ENCODE measurements at places on chromosomes 1 and 21.
A peak's percentile ranks its signal among the peaks of the same experiment; 100 is the strongest.

DNA sequence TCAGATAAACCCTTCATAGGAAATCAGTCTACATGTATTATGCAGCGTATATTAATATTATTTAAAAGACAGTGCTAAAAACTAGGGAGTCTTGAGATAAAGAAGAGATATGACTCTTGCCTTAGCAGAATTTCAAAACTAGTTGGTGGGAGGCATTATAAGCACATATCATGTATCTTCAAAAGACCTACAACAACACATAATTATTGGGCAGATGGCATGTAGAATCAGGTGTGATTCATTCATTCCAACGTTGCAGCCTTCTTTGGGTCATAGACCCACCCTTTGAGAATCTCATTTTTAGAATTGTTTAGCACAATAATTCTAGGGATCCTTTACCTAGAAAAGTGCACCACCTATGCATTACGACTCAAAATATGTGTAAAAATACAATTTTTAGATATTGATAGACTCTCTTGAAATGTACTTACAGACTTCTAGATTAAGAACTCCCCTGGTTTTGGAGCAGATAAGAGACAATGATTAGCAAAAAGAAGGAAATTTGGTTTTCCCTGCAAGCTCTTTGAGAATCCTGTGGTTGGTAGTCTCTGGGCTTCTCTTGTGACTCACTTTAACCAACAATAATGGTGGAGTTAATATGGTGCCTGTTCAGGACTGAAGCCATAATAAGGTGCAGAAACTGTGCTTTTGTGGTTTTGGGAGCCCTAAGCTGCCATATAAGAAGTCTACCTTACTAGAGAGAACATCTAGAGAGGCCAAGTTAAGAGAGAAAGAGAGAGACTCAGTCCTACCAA is 85.3 kb upstream of the RGS4 start:
- no peak for DNase-seq

DNA sequence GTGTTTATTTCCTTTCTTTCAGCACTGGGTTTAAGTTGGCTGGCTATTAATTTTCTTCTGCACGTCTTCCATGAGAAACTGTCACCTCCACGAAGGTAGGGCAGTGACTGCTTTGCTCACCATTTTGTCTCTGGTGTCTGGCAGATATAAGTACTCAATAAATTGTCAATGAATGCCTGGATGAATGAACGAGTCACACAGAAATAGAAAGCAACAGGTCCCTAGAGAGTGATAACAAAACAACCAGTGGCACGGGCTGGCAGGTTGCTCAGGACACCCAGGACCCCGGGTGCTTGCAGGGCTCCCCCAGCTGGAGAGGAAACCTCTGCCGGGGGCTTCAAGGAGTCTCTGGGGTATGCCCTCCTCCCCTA is 3.2 kb upstream of the MYOC start:
- DNase-seq = no peak

DNA sequence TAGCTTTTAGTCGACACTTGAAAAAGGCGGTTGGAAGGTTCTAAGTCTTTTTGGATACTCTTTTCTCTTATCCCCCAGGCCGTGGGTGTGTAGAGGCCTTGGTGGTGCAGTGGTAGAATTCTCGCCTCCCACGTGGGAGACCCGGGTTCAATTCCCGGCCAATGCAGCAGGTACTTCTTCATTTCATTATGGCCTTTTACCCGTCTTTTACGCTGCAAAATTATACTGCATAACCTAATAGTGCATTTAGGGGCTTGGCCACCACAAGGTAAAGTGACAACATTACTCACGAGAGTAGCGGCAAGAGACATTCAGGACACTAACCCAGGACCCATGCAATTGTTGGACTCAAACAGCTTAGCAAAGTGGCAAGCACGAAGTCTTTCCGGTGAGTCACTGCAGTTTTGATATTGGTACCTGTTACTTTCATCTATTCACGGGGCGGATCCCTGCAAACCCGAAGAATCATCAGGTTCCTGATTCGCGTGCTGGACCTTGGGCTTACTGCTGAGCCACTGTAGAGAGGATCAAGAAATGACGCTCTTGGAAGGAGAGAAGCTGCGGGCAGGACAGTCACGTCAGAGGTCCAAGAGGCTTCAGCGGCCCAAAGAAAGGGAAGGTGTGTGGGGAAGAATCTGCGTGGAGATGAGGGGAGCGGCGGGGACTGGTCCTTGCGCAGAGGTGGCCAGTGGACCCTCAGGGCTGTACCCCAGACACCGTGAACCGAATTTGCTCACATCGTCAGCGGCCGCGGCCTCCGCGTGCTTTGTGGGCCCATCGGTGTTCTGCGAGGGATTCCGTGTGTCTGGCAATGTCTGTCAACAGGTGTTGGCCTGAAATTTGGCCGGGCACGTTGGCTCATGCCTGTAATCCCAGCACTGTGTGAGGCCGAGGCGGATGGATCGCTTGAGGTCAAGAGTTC is 12.9 kb upstream of the RNU1-4 start:
- DNase-seq = peak; percentile 53

- no peak for DNase-seq
These were observed 25.8 kb downstream of the C8B start for GRCh38 chr1:56940039-56940438.

DNA sequence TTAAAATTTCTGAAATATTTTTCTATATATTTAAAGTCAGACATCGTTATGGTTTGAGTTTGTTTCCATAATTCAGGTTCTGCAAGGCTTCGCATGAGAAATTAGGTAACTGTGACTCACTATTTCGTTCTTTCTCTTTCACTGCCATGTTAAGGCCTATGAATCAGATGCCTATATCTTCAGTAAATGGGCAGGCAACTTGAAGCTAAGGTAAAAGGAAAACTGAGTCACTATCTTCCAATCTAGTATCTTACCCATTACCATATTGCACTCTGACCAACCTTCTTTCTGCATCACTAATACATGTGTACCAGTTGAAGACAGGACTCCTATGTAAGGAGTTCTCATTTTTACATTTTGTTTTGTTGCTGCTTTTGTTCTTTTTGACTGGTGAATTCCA is 37.8 kb downstream of the PYHIN1 start:
- DNase-seq = no peak

- DNase-seq = no peak
These were observed 150.1 kb upstream of the RUNX1 start for GRCh38 chr21:35198982-35199732.

- DNase-seq = no peak
These were observed 159.0 kb upstream of the ZNHIT6 start for GRCh38 chr1:85867189-85867588.

DNA sequence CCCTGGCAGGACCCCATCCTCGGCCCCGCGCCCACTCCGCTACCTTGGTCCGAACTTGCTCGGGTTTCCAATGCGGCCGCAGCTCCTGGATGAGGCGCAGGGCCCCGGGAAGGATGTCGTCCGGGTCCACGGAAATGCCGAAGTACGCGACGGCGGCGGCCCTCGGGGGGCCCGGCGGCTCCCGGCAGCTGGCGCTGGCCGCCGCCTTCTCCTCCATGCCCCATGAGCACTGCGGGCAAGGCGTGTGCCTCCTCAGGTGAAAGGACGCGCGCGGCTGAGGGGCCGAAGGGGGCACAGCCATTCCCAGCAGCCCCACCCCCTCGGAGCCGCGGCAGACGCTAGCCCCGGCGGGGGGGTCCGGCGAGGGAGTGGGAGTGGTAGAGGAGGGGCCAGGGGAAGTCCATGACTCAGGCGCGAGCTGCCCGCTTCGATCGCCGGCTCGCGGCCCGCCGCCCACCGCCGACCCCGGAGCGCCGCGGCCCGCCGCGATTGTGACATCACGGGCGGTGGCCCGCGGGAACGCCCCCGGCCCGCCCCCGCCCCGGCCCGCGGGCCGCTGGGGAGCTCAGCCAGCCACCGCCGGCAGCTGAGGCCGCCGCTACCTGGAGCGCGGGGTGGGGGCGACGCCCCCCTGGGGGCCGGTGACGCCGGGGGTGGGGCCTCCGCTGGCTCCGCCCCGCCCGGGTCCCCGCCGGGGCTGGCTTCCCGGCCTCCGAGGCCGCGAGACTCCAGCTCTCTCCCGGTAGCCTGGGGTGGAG is at the start of gene ETNK2:
ETNK2 (minus strand) TSS at position 493 of the 758 bp plus-strand sequence; CDS start at position 301, 192 bp downstream.
- no peak for DNase-seq

DNA sequence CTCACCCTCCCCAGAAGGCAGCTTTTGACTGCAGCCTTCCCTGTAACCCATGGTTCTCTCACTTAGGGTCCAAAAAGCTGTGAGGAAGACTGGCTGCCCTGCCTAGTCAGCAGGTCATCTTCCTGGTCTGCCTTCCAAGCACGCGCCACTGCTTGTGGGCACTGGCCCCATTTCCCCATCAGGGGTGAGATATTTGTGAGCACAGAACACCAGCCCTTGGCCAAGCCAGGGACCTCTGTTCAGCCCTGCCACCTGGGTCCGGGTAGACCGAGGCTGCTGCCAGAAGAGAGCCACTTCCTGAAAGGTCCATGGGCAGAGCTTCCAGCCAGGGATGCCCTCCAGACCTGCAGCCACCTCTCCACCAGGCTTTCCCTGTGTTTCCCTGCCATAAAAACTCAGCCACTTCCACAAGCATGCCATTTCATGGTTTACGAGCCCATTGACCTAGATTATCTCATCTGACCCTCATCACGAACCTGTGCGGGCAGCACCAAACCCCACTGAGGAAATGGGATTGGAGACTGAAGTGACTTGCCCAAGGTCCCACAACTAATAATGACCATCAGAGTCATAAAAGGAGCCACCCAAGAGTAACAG is 40.5 kb downstream of the GLIS1 start:
- no peak for DNase-seq

DNA sequence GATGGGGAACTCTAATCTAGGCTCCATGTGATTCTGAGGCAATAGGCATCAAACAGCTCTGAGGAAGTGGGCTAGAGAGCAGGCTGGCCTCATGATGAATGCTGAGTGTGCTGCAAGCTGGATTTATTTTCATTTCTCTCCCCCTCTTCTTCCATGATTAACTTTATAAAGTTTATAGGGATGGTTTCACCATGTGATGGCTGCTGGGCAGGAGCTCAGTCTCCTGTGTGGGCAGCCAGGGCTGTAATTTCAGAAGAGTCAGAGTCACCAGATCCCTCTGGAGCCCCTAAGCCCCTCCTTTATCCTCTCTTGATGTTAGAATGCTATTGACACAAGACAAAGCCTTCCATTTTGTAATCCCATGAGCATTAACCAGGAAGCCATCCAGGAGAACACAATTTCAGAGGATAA is 143.6 kb downstream of the CNIH3 start:
- no peak for DNase-seq

DNA sequence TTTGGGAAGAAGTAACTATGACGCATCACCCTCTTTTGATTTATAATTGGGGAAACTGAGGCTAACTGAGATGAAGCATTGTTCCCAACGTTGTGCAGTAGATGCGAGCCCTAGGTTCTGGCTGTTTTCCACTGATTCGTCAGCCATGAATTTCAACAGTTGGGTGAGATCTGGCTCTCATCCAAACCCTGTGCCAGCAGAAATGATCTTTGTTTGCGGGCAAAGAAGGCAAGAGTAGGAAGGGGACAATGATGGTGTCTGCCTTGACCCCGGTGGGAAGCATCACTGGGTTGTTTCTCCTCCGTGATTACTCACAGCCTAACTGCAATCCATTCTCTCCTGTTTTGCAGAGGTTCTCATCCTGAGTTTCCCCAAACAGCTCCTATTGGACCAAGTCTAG is 142.3 kb downstream of the MIS18A start:
- DNase-seq = no peak

- DNase-seq = no peak
These were observed 103.3 kb downstream of the GDAP2 start for GRCh38 chr1:117826119-117826518.

- DNase-seq = no peak
These were observed 108.7 kb upstream of the COL6A1 start for GRCh38 chr21:45872902-45873301.

- peak; percentile 58 for DNase-seq
These were observed at the start of gene TRIM58 for GRCh38 chr1:247857069-247857984. TRIM58 (plus strand) TSS chr1:247857187; CDS start chr1:247857247, 60 bp downstream.

DNA sequence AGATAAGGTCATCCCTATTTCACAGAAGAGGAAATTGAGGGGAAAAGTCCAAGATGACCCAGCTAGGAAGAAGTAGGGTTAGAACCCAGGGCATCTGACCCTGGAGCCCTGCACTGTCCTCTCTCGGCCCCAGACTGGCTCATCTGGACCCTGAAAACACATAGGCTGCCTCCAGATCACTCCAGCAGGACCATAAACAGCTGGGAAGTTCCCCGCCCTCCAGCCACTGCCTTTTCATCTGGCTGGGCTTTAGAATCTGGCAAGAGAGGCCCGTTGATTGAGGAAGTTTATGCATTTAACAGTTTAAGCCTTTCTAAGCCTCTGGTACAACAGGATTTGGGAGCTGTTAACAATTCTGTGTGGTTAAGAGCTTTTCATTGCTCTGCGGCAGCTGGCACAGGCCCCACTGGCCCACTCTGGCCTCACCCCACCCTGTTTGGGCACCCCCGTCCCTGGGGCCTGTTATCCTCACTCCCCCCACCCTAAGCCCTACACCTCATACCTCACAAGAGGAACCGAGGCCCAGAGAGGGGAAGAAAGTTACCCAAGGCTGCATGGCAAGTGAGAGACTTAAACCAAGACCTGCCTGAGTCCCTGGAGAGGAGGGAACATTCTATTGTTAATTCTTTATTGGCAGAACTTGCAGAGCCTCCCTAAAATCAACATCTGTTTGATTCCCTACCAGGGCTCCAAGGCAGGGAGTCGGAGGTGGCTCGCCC is 84.2 kb downstream of the EPHB2 start:
- no peak for DNase-seq

- no peak for DNase-seq
These were observed 50.2 kb downstream of the EEIG2 start for GRCh38 chr1:108610073-108610472.

- no peak for DNase-seq
These were observed 31.0 kb downstream of the NTMT2 start for GRCh38 chr1:170176772-170177171.

DNA sequence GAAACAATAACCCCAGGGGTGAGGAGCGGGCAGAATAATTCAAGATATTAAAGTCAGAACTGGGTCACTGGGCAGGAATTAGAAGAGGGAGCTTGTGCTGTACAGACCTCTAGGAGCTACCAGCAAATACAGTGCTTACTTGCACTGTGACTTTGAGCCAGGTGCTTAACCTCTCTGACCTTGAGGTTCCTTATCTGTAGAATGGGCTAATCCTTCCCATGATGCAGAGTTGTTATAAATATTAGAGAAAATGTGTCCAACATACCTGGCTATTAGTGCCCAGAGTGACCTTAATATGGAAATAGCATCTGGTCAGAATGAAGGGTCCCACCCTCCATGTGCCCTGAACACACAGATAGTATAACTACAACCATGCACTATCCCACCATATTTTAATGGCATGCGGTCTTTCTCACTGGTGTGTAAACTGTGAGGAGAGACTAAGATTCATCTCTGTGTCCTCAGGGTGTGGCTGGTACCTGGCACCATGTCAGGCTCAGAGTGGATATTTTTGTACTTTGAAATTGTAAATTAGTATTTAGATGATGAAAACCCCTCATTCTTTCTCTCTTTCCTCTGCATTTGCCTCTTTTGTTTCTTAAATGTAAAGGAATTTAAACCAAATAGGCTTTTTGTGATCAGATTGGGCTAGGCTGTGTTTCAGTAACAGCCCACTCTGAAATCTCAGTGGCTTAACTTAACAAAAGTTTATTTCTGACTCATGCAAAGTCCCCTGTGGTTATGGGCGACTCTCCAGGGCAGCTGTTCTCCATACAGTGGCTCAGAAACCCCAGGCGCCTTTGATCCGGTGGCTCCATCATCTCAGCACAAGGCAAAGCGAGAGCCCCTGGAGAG is 60.0 kb upstream of the ROR1 start:
- DNase-seq = no peak

- DNase-seq = no peak
These were observed 12.4 kb upstream of the POFUT2 start for GRCh38 chr21:45299864-45300785.
